ENCODE measurements at places on chromosomes 3 and 15.

DNA sequence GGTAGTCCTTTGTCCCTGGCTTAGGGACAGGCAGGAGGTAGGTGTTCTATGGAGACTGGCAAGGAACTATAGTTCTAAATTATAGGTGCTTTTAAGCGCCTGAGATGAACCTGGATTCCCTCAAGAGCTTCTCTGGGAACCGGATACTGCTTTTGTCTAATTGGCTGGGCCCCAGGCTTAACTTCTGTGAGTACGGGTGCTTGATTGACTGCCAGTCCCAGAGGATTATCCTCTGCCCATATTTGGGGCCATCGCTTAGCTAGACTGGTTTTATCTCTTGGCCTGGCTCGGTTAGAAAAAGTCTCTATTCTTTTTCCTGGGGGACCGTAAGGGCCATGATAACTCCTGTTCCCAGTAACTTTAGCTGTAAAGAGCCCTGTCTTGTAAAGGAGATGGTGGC is 339.1 kb downstream of the KCNH8 start:
- no peak for DNase-seq

DNA sequence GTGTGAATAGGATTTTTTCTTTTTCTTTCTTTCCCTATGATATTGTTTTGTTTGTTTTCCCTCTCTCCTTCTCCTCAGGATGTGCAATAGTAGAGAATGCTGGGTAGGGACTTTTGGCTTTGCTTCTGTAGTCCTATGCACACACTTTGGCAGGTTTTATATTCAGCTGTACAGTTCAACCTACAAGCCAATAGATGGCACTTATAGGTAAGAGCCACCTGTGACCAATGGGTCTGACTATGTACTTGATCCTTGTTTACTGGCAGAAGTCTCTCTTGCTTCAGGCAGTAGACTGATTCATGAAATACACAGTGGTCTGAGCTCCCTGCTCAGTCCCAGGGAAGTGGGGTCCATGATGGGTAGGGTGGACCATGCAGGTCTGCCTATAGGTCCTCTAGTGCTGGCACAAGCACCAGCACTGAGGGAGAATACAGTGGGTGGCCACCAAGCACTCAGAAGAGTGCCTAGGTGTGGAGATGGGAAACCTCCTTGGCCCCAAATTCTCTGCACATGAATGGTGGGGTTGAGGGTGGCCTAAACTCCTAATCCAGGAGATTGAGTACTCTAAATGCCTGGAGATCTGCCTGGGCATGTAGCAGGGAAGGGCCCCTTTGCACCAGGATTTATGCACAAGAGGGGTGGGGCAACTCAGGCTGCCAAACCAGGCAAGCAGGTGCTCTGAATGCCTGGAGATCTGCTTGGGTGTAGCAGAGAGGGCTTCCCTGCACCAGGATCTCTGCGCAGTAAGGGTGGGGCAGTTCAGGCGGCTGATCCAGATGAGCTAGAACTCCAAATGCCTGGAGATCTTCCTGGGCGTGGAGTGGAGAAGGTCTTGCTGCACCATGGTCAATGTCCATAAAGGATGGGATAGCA is 176.1 kb downstream of the DOCK3 start:
- DNase-seq = no peak

- no peak for DNase-seq
Observed at GRCh38 chr3:99409961-99410360, 228.4 kb upstream of the COL8A1 start.

- DNase-seq = peak; percentile 67
Observed at GRCh38 chr3:53195602-53196574, 34.9 kb downstream of the PRKCD start.

GRCh38 chr3:133851931-133852330 is 43.8 kb downstream of the RAB6B start:
- no peak for DNase-seq

DNA sequence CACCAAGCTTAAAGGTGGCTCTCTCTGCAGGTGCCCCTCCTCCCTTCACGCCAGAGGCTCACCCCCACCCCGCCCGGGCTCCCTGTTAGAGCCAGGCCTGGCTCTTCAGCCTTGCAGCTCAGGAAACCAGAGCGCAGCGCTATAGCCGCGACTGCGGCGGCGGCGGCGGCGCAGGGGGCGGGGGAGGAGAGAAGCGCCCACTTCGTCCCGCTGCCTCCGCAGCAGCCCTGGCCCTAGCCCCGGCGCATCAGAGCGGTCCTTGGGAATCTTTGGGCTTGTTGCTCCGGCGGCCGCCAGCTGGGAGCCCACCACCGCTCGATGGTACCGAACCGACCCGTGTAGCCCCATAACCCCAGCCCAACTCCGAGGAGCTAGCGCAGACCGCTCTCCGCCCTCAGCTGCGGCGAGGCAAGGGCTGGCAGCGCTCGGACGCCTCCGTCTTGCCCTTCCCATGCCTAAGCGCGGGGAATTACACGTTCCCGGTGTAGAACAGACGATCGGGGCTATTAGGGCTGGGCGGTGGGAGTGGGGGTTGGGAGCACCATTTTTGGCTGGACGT is 1.2 kb downstream of the RASGRF1 start:
- no peak for DNase-seq

GRCh38 chr15:93017526-93017925 is 71.5 kb downstream of the RGMA start:
- no peak for DNase-seq

DNA sequence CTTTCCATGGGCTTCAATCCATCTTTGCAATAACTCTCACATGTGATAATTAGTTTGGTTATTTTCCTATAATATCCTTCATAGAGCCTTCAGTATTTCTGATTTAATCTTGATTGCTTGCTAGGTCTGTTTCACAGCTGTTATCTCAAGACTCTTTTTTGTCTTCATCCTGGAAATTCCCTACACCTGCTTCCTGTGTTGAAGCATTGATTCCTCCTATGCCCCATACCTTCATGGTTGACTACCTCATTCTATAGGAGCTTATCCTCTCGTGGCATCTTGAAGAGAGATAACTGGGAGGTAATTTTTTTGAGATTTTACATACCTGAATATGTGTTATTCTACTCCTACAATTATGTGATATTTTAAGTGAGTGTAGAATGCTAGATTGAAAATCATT is 26.7 kb downstream of the PIK3CA start:
- DNase-seq = no peak

DNA sequence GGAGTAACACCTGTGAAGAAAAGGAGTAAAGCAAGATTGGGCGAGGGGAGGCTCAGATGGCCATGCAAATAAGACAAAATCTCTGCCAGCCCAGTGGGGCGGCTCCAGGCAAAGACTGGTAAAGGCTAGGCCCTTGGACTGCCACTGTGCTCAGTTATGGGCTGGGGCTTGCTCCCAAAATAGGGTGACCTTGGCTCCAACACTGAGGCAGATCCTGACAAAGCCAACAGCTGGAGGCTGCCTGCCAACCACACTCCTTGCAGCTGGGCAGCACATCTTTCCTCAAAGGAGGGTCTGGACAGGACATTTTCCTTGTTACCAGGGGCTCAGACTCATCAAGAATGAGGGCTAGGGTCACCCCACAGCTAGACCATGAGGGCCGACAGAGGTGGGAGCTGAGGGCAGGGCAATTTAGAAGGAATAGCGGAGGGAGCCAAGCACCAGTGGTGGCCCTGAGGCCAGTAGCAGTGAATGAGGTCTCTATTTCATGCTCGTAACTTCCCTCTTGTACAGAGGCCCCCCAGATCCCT is 86.1 kb downstream of the CHRD start:
- no peak for DNase-seq

GRCh38 chr15:80252121-80252518 is at the start of gene CTXND1:
Gene CTXND1, minus strand, starts transcription at chr15:80252213. Its CDS starts 50,264 bp downstream, at chr15:80201949.
- no peak for DNase-seq

DNA sequence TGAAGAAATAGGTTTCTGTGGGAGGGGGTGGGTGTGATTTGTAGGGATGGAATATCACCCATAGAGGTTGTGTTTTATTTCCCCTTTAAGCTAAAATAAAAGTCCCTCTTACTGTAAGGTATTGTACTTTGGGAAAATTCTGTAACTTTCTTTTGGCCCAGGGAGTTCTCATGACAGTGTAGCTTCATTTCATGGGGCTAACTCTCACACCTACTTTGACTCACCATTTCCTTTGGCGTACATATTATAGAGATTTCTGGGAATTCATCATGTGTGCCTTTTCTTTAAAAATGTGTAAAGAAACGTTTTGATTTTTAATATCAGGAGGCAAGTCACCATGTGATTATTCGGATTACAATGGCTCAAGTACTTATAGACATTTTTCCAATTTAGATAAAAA is 477.7 kb upstream of the CFAP20DC start:
- DNase-seq = no peak

DNA sequence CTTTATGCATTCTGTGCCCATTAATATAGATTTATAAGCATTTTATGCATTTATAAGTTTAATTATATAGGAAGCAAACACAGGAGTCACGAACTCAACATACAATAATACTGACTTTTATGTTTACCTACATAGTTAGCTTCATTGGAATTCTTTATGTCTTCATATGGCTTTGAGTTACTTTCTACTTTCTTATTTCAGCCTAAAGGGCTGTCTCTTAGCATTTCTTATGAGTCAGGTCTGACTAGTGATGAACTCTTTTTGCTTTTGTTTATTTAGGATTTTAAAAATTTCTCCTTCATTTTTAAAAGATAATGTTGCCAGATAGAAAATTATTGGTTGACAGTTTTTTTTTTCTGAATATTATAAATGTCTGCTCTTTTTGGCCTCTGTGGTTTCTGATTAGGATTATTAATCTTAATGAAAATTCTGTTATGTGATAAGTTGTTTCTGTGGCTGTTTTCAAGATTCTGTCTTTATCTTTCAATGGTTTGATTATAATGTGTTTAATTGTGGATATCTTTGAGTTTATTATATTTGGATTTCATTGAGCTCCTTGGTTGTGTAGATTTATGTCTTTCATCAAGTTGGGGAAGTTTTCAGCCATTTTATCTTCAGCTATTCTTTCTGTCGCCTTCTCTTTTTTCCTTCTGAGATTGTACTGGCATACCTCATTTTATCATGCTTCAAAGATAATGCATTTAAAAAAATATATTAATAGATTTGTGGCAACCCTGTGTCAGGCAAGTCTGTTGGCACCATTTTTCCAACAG is 54.3 kb downstream of the ATP2C1 start:
- DNase-seq = no peak

GRCh38 chr15:79083154-79083553 is 7.4 kb downstream of the RASGRF1 start:
- DNase-seq = no peak

DNA sequence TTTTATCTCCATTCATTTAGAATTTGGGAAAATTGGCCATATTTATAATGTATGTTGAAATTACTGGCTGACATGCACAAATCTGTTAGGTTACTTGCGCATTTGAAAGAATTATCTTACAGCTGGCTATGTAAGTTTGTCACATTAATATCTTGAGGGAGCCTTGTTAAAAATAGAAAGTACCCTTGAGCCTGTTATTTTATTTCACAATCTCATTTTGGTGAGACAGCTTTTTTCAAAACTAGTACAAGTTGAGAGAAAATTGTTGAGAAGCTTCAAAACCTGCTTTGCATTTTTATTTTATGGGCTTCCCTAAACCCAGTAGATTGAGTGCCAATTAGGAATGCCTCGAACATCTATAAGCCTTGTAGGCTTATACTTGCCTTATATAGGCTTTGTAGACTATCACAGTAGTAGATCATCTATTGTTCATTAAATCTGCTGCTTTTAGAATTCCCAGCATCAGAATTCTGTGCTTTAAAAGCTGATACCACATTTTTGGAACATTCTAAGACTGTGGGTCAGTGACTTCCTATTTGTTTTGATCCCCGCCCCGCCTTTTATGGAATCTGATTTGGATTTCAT is 6.3 kb downstream of the IDH3A start:
- no peak for DNase-seq

- DNase-seq = no peak
Observed at GRCh38 chr15:23690450-23690852, 3.3 kb upstream of the NDN start.

GRCh38 chr3:95939235-95939809 is 875.1 kb upstream of the EPHA6 start:
- DNase-seq = no peak

GRCh38 chr15:89141885-89142284 is 53.6 kb downstream of the ABHD2 start:
- no peak for DNase-seq

DNA sequence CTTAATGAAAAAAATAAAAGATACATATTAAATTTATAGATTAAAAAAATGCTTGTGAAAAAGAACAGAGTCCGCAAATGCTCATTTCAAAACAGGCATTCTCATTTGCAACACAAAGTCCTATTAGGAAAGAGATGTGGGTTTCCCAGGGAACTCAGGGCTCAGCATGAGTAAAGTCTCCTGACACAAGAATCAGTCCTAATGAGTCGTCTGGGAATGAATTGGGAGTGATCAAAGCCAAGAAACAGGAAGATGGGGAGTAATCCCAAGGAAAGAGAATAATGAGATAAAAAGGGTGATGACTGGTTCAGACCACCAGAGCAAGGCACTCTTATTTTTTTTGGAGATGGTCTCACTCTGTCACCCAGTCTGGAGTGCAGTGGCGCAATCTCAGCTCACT is 443.7 kb downstream of the NR2F2 start:
- no peak for DNase-seq

DNA sequence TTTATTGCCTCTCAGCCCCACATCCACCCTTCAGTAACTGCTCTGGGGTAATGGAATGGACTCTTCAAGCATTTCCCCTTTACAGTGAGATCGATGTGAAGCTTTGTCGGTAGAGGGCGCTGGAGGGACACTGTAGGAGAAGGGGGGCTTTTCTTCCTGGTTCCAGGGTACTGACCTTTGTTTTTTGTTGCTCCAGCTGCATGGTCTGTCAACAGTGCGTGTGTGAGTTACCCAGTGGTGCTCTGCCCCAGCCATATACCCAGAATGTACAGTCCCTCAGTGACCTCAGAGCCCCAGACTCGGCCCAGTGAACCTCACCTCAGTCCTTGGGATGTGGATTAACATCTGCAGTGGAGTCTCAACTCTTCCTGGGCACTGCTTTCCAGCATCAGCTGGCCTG is 180.3 kb upstream of the TSC22D2 start:
- peak; percentile 76 for DNase-seq

- no peak for DNase-seq
Observed at GRCh38 chr3:26838026-26838425, 215.5 kb downstream of the LRRC3B start.

- DNase-seq = no peak
Observed at GRCh38 chr3:138467931-138468330, 33.5 kb downstream of the ESYT3 start.

GRCh38 chr15:89131731-89132130 is 43.5 kb downstream of the ABHD2 start:
- DNase-seq = no peak

DNA sequence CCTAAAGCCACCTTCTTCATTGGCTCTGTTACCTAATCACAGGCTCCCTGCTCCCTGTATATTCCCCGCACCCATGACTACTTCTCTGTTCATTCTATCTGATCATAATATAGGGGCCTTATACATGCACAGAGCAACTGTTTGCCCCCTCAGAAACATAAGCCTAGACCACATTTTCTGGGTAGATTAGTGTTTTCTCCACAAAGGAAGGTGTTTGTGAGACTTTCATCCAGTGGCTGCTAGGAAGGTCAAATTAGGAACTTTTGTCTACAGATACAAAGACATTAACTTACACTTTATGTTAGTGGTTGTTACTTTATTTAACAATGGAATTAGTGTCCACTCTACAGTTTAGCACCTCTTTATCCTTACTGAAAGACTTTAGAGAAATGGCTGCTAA is 174.9 kb downstream of the GHSR start:
- no peak for DNase-seq

- DNase-seq = no peak
Observed at GRCh38 chr3:32948625-32949445, 2.6 kb upstream of the CCR4 start.

All from COLO829 (cell line).